ENCODE measurements at places on chromosomes 4 and X. TPM values are rescaled to one million over a fixed set of nuclear protein-coding genes. Genes with fewer than 3 reads are reported as not detected.

- DNase-seq: peak; percentile 61
Observed at GRCh38 chr4:3426465-3427133, 15.2 kb upstream of the HGFAC start.

GCNA gene
- 0.83 TPM for total RNA-seq

SRPX2 gene
- 3.6 TPM for total RNA-seq

BEND2 gene
- not detected for total RNA-seq

MTNR1A gene
- total RNA-seq: not detected

PTTG2 gene
- total RNA-seq: not detected

DNA sequence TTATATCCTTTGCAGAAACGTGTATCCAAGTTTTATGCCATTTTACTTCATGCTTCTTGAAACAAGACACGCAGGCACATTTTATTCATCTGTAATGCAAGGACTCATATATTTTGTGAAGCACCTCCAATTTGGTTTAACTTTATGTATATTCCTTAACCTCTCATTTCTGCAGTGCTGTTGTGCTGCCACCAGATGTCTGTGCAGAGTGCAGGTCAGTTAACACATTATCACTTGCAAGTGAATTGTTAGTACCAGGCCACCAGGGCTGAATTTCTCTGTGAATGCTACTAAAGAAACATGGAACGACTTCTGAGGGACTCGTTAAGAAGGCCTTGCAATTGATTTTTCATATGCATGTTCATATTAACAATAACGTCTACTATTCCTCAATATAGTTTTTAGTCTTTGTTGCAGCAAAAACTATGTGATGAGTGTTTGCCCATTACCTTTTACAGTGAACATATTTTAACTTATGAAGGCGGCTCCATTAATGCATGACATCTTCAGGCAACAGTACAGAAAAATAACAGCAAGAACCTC lies 770.3 kb downstream of the NLGN4X start:
- no peak for DNase-seq

DNA sequence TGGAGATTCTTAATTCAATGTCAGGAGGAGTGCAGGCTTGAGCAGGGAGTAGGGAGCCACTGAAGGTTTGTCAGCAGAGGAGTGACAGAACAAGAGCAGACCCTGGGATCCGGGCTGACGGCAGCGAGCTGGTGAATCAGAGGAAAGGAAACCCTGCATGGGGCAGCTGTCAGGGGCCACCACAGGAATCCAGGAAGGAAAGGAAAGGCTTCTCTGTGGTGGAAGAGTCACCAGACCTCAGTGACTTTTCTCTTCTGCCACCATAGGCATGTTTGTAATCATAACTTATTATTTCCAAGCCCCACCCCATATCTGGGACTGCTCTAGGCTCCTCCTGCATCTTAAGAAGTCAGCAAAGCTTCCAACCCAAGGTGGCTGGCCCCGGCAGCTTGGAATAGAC lies 150.9 kb downstream of the BCOR start:
- no peak for DNase-seq

- DNase-seq: no peak
Observed at GRCh38 chr4:154406018-154406795, 85.4 kb downstream of the DCHS2 start.

- DNase-seq: no peak
Observed at GRCh38 chr4:161680146-161680545, 483.7 kb downstream of the FSTL5 start.

GRCh38 chrX:132518401-132518800 lies 29.6 kb upstream of the MBNL3 start:
- DNase-seq: no peak
